ENCODE measurements at places on chromosomes 16 and 17.

GRCh38 chr16:14449334-14449733 lies 180.7 kb downstream of the PARN start:
- DNase-seq: no peak

DNA sequence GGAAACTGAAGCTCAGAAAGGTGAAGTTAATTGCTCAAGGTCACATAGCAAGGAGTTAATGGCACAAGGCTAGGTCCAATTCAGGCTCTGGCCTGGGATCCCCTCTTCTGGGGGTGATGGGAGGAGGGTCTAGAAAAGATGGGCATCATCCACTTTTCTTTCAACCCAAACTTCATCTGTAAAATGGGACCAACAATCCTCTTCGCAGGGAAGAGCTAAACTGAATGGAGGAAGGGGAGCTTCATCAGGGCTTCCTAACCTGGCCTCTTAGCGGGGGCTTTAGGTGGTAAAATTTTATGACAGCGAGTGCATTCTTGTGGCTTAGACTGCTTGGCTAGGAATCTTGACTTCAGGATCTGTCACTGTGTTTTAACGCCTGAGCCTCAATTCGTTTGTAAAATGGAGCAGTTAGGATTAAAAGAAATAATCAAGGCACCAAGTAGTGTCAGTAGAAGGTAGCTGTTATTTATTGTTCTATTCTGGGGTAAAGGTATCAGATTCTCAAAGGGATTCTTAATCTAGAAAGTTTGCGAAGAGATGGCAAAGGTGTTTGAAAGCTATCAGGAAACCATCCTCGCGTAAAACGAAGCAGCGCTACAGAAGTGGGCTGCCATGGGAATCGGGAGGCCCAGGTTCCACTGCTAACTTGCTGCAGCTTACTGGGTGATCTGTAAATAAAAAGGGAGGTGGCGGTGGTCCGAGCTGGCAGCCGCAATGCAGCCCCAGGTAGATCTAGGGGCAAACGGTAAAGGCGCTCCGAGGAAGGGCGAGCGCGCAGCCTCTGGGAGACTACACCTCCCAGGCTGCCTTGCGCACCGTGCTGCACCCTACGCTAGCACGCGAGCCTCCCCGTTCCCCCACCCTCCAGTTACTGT lies 1.5 kb upstream of the SRCAP start:
- no peak for DNase-seq

DNA sequence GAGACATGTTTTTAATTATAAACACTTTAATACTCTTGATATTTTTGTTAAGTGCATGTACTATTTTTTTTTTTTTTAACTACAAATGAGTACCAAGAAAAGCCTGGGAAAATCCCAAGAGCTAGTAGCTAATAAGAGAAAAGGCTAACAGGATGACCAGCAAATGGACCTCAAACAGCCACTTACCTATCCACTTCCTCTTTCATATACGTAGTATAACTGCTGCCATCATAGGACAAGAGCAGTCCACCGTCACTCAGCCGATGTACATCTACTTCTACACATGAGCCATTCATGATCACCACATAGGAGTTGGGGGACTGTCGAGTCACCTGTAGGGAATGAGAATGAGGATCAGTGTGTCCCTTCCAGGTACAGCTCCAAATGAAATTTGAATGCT lies 128.0 kb upstream of the C17orf78 start:
- DNase-seq: no peak

GRCh38 chr17:5380491-5381135 lies 38.8 kb downstream of the NUP88 start:
- DNase-seq: no peak

- DNase-seq: no peak
Measured at GRCh38 chr17:50685691-50686493, 21.8 kb downstream of the ANKRD40 start.

GRCh38 chr16:79429381-79430190 lies 171.0 kb downstream of the MAF start:
- peak; percentile 64 for DNase-seq

GRCh38 chr17:4249452-4250029 lies 14.2 kb downstream of the ANKFY1 start:
- peak; percentile 25 for DNase-seq

- no peak for DNase-seq
Measured at GRCh38 chr16:2836646-2837508, 6.8 kb downstream of the ZG16B start.

DNA sequence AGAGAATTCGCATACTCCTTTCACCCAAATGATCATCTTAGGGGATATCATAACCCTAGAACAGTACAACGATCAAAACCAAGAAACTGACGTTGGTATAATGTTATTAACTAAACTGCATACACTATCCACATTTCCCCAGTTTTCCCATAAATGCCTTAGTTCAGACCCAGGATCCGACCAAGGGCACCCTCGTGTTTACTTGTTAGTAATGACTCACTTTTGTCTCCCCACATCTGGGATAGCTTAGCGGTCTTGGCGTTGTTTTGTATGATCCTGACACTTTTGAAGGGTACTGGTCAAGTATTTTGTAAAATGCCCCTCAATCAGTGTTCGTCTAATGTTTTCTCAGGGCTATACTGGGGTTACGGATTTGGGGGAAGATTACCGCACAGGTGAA lies 8.0 kb downstream of the HS3ST3A1 start:
- no peak for DNase-seq

DNA sequence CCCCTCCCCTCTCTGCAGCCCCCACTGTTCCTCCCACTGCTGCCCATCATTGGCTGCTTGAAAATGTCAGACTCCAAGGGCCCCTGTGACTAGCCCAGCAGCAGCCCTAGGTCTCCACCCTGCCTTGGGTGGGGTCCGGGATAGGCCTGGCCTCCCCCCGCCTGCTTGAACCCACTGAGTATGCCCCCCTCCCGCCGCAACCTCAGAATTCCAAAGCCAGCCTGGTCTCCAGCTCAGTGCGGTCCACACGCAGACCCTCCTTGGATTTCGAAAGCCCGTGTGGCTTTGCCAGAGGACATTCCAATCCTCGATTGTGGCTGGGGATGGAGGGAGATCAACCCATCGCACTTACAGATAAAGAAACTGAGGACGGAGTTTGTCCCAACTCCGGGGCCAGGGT lies 6.4 kb downstream of the DPEP1 start:
- peak; percentile 58 for DNase-seq

GRCh38 chr17:79944821-79945391 lies 90.8 kb downstream of the TBC1D16 start:
- no peak for DNase-seq

DNA sequence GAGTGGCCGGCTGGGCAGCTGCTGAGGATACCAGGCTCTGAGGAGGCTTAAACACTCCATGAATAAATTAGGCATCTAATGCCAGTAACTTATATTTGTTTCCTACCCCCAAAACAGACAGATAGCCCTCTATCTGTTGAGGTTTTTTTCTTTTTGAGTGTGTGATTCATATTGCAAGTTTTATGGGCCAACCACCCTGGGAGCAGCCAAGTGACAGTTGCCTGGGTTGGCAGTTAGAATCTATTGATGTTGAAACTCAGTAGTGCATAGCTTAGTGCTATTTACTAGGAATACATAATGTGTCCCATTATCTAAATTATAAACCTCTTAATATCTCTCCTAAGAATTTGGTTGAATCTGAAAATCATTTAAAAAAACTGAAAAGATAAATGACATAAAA lies 397.4 kb downstream of the CA10 start:
- no peak for DNase-seq

- DNase-seq: peak; percentile 75
Measured at GRCh38 chr17:77042476-77043231, 98.1 kb upstream of the SEC14L1 start.
